ENCODE measurements at places on chromosomes 16 and 17. TPM values are rescaled to one million over a fixed set of nuclear protein-coding genes. Genes with fewer than 3 reads are reported as not detected.

DNA sequence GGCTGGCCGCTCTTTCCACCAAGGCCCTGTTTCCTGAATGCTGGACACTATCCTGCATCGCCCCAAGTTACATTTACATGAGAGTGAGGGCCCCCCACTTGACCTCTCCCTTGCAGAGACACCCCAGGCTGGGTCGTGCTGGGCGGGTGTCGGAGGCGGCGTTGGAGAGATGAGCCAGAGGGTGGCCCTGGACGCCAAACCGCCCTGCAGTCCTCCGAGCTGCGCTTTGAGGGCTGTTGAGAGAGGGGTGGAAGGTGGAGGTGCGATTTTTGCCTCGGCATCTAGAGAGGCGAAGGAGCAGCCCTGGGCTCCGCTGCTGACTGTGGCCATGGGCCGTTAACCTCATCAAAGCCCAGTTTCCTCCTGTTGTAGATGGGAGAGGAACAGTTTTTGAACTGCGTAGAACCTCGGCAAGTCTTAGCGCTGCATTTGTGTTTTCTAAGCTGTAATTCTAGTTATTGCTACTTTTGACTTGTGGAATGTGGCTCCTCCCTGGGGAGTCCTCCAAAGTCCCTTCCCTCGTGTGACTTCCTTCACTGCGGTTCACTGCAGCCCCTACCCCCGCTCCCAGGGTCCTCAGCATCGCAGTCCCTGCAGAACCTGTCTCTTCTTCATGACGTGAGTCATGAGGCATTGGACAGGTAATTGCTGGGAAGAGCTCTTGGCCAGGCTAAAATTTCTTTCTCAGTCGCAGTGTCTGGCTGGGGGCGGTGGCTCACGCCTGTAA lies 986 bp upstream of the ELOB start:
- no peak for DNase-seq

- no peak for DNase-seq
Measured at GRCh38 chr16:50326835-50327465, 41.8 kb downstream of the BRD7 start.

OR3A2 gene
- total RNA-seq, result not detected

ATP2A1 gene
- not detected for total RNA-seq

MPV17L gene
- total RNA-seq, result 0.44 TPM

DNA sequence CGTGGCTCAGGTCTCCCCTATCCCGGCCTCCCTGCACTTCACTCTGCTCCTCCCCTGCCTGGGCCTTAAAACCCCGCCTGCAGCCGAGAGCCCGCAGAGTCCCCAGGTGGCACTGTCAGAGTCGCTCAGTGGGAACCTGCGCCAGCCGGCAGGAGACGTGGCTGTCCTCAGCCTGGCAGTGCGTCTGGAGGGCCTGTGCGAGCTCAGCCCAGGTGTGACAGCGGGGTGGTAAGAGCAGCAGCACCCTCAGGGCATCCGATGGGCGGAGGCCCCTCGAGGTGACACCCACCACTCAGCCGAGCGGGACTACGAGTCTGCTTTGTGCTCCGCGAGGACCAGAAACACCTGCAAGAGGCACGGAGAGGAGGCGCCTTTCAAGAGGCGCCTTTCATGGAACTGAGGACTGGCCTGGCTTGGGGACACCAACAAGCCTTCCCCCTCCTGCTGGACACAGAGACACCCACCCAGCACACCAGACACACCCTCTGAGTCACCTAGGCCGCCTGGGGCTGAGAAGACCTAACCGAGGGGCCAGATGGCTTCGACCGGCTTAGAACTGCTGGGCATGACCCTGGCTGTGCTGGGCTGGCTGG lies at the start of gene CLDN9:
CLDN9 (plus strand) TSS at position 96 of the 593 bp plus-strand sequence; CDS start at position 536, 440 bp downstream.
- peak; percentile 29 for DNase-seq

- DNase-seq, result no peak
Measured at GRCh38 chr16:546909-547770, 13.1 kb upstream of the PRR35 start.

KRTAP2-1 gene
- total RNA-seq, result not detected

GRCh38 chr17:55242476-55242875 lies 22.3 kb upstream of the HLF start:
- no peak for DNase-seq

DNA sequence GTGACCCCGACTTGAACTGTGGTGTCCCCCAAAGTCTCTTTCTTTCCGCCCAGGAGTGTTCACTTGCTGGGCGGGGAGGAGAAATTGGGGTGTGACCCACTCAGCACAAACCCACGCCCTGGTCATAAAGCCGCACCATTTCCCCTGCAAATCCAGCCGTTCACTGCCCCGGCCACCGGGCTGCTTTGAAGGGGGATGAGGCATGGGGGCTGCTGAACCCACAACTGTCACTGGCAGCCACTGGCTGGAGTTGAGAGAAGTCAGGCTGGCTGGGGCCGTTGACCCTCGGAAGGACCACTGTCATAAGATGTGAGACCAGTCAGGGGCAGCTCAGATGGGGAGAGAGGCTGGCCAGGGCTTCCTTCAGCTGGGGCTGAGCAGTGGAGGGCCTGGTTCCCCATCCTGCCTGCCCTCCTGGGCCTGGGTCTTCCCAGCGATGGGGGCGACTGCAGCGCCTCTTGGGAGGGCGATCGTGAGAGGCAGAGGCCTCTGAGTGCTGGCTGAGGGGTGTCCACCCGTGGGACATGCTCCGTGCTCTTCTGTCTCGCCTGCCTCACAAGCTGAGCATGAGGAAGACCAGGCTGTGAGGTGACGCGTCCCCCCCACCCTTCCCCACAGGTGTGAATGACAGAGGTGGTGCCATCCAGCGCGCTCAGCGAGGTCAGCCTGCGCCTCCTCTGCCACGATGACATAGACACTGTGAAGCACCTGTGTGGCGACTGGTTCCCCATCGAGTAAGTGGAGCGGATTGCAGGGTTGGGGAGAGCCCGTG lies 19.5 kb downstream of the C16orf90 start:
- no peak for DNase-seq

GRCh38 chr17:29146369-29146972 lies 33.7 kb downstream of the MYO18A start:
- no peak for DNase-seq

GRCh38 chr16:4053301-4053845 lies 62.9 kb downstream of the ADCY9 start:
- peak; percentile 70 for DNase-seq

DNA sequence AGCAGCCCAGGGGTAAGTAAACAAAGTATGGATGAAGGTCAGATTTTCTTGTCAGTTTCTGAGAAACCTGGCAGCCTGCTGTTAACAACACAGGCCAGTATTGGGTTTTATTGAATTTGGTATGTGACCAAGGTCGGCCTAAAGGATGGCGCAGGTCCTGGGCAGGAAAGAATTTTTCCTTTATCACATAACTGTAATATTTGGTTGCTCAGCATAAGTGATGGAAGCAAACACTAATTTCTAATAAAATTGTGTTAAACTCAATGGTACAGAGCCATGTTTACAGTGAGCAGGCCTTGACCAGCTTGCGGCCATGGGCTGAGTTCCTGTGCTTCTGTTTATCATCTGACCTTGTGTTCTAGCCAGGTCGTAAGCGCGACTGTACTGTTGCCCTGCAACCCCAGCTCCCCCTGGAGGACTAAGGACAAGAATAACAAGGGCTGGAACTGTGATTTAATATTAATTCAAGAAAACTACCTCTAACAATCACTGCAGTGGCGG lies 10.5 kb downstream of the POLDIP2 start:
- DNase-seq, result peak; percentile 4

MED9 gene
- total RNA-seq, result 23.1 TPM

Data from M059J (cell line).